ENCODE measurements at places on chromosomes 13 and 19.

DNA sequence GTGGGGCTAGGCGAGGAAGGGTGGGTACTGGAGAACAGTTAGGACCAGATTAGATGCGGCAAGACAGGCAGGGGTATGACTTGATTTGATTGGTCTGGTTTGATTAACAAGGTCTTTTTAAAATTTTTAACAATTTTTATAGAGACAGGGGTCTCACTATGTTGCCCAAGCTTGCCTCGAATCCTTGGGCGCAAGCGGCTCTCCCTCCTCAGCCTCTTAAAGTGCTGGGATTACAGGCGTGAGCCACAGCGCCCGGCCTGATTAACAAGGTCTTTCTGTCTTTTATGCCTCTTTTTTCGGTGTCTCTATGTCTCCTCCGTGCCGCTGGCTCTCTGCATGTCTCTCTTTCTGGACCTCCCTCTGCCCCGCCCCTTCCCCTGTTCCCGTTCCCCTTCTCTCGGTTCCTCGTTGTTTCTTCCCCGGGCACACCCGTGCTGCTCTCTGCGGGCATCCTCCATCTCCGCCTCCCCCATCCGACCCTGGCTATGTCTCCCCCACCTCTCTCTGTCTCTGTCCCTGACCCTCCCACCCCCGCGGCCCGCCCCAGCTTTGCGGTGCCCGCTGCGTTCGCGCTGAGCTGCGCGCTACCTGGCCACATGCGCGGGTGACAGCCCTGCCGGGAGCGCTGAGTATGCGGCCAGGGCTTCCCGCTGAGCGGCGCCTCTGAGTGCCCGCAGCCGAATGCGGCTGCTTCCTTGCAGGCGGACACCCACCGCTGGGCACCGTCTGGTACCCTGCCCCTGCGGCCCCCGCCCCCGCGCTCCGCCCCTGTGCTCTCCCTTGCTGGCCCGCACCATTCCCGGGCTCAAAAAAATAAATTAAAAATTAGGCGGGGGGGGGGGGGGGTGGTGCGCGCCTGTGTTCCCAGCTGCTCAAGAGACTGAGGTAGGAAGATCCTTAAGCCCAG, 8.1 kb upstream of the SDHAF1 start:
- peak; percentile 64 for DNase-seq

- peak; percentile 2 for DNase-seq
Observed at GRCh38 chr19:38319421-38320258, at the start of gene KCNK6. Gene KCNK6 (plus strand): TSS chr19:38319845. CDS start chr19:38319951, 106 bp downstream.

DNA sequence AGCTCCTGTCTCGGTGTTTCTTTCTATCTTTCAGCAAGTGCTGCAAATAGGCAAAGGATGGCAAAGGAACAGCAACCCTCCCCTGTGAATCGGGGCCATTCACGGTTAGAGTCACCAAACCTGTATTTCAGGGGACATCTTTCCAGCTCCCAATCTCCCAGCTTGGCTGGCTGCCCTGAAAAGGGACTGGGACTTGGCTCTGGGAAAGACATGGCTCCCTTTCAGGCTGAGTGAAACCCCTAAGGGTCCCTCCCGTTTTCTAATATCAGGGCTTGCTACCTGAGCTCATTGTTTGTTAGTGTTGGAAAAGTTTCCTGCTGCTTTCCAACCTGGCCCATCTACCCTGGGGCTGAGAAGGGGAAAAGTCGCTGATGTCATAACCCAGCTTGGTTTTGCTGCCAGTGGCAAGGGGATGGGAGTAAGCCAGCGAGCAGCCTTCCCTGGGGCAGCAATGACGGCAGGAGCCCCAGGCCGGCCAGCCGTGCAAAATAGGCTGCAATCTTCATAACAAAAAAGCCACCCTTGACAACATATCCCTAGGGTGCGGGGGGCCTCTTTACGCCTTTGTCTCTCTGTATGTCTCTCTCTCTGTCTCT, 29.9 kb downstream of the SERP2 start:
- no peak for DNase-seq

DNA sequence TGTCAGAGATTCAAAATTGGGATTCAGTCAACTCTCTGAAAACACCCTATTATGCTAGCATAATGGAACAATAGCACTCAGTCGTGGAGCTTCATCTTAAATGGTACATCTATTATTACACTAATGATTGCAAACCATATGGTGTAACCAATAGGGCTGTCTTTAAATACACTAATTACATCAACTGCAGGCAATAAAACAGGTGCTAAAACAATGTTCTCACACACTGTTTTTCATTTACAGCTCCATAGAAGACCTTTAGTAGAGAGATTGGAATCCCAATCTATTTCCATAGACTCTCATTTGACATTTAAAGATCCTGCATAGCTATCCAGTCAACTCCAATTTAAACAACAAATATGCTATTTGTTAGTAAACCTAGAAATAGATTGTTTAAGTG, 1917.4 kb downstream of the OLFM4 start:
- DNase-seq = peak; percentile 83

- no peak for DNase-seq
Observed at GRCh38 chr13:33840402-33840801, 22.5 kb downstream of the RFC3 start.

GRCh38 chr19:57642396-57643046, 9.6 kb downstream of the ZNF211 start:
- DNase-seq = no peak

- DNase-seq = no peak
Observed at GRCh38 chr13:98525456-98526181, 51.3 kb downstream of the STK24 start.

GRCh38 chr13:59000770-59001169, 1163.0 kb downstream of the DIAPH3 start:
- no peak for DNase-seq

- no peak for DNase-seq
Observed at GRCh38 chr13:40933508-40934204, 85.5 kb downstream of the ELF1 start.

All from NCI-H748 treated with DMSO at 0.1 percent for 48 hours (cell line).